ENCODE measurements at places on chromosomes 1 and 21. TPM values are rescaled to one million over a fixed set of nuclear protein-coding genes. Genes with fewer than 3 reads are reported as not detected.
A peak's percentile ranks its signal among the peaks of the same experiment; 100 is the strongest.

DNA sequence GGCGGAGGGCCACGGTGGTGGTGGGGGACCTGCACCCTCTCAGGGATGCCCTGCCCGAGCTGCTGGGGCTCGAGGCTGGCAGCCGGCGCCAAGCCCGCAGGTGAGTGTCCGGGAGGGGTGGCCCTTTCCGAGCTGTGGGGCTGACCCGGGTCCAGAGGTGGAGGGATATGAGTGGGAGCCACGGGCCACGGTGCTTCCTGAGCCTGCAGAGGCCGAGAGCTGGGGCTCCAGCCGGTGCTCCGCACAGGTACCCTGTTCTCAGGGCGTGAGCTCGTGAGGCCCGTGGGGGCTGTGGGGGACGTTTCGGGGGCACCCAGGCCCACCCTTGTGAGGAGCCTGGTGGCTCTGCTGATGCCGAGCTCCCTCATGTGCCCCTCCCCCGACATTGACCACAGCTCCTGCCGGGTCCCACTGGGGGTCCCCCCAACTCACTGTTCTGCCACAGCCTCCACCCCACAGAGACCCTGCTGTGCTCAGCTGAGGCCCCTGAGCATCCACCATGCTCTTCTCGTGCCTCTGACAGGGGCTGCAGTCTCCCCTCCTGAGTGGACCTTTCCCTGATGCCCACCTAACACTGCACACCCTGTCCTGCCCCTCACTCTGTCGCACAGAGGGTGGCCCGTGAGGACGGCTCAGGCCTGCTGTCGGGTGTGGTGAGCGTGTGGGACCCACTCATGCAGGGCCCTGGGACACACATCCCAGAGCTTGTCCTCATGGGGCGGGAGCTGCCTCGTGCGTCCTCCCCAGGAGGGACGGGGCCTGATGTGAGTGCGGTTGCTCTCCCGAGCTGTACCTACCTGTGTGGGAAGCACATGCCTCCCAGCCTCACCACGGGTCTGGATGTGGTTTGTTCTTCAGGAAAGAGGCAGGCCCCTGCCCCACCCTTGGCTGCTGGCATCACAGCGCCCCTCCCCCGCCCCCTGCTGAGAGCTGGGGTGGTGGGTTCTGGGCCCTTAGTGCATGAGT is 27.5 kb downstream of the SLX9 start:
- H3K4me3 ChIP-seq: no peak overlapping the region
- H3K4me1 ChIP-seq: peaks cover 37% of the 10 kb centered on the region
- H3K27me3 ChIP-seq: no peaks in the 10 kb centered on the region
- no peak for DNase-seq

DNA sequence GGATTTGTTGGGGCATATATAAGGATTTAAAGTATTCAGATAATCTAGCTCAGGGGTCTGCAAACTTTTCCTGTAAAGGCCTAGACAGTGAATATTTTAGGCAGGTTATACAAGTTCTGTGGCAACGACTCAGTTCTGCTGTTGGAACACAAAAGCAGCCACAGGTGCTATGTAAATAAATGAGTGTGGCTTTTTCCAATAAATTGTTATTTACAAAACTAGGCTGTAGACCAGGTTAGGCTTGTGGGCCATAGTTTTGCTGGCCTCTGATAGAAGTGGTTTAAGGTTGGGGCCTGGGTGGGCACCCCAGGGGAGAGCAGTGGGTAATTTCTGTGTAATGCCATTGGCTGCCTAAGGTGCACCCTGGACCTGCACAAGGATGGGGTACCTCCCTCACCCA is 16.9 kb upstream of the IGFN1 start:
- peaks cover 2% of the 10 kb centered on the region for H3K36me3 ChIP-seq
- no peak for DNase-seq
- H3K27ac ChIP-seq: no peak overlapping the region
- H3K4me1 ChIP-seq: peaks cover 5% of the 10 kb centered on the region

- no peaks in the 10 kb centered on the region for H3K36me3 ChIP-seq
- H3K27me3 ChIP-seq: no peaks in the 10 kb centered on the region
- H3K4me1 ChIP-seq: no peaks in the 10 kb centered on the region
- no peak for DNase-seq
Measured at GRCh38 chr21:27129215-27129614, 162.3 kb upstream of the ADAMTS5 start.

- no peaks in the 10 kb centered on the region for H3K4me1 ChIP-seq
- no peak for DNase-seq
- no peaks in the 10 kb centered on the region for H3K27me3 ChIP-seq
- no peak overlapping the region for H3K27ac ChIP-seq
- H3K36me3 ChIP-seq: no peaks in the 10 kb centered on the region
Measured at GRCh38 chr1:74847715-74848114, 114.8 kb downstream of the TYW3 start.

DNA sequence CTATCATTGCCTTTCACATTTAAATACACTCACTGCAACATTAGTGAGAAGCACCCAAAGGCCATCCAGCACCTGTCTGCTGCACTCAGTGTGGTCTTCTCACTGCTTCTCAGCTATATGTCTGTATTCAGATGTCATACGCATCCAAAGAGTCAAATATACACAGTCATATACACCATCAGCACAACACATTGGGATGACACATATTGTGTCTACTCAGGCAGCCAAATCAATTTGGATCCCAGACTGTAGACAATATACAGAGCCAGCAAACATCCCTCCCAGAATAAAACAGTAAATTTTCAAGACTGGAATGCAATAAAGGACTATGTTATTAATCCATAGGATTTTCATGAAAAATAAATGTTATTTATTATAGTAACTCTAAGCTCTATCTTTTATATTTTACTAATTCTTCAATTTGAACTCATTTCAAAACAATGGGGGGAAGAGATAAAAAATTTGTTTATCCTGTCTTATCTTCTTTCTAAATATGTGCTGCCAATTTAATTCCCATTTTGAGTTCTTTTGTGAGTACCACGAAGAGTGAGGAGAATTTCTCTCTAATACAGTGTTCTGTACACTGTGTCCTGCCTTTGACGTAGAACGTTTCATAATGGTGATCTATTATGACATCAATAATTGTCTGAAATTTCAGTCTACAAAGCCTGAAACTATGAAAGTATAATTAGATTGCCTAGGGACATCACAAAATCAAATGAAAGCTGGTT is 602.2 kb upstream of the CXADR start:
- no peaks in the 10 kb centered on the region for H3K36me3 ChIP-seq
- no peak overlapping the region for H3K4me3 ChIP-seq
- no peaks in the 10 kb centered on the region for H3K27me3 ChIP-seq
- H3K27ac ChIP-seq: no peak overlapping the region
- H3K4me1 ChIP-seq: no peaks in the 10 kb centered on the region

DNA sequence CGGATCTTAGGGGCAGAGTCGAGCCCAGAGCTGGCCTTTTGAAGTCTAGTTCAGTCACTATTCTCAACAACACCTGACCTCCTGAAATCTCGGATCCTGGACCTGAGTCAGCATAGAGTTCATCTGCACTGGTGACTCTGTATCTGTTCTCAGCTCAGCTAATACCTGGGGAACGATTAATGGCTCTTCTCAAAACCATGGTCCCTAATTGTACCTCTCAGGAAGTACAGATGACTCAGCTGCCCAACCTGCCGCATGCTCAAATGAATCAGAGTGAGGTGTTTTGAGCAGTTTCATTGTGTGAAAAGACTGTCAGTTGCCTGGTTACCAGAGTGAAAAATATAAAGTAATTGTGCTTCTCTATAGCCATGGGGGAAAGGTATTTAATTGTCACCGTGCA is 89.2 kb downstream of the SLC35F3 start:
- H3K27ac ChIP-seq: no peak overlapping the region
- no peaks in the 10 kb centered on the region for H3K27me3 ChIP-seq
- peaks cover 5% of the 10 kb centered on the region for H3K4me1 ChIP-seq
- H3K4me3 ChIP-seq: no peak overlapping the region
- no peaks in the 10 kb centered on the region for H3K36me3 ChIP-seq
- no peak for DNase-seq

- no peak overlapping the region for H3K27ac ChIP-seq
- no peak overlapping the region for H3K4me3 ChIP-seq
- no peaks in the 10 kb centered on the region for H3K36me3 ChIP-seq
- H3K27me3 ChIP-seq: peaks cover 8% of the 10 kb centered on the region
- H3K4me1 ChIP-seq: peaks cover 6% of the 10 kb centered on the region
Measured at GRCh38 chr1:20699558-20699957, 18.2 kb downstream of the KIF17 start.

- peak overlapping the region; percentile 42 for H3K4me3 ChIP-seq
- peak overlapping the region; percentile 47 for H3K27ac ChIP-seq
- no peak for DNase-seq
- peaks cover 5% of the 10 kb centered on the region for H3K36me3 ChIP-seq
Measured at GRCh38 chr1:222417264-222417663, 130.6 kb downstream of the HHIPL2 start.

- no peak overlapping the region for H3K27ac ChIP-seq
- no peaks in the 10 kb centered on the region for H3K27me3 ChIP-seq
- peaks cover 2% of the 10 kb centered on the region for H3K36me3 ChIP-seq
Measured at GRCh38 chr1:246034630-246035029, 472.4 kb downstream of the SMYD3 start.

DNA sequence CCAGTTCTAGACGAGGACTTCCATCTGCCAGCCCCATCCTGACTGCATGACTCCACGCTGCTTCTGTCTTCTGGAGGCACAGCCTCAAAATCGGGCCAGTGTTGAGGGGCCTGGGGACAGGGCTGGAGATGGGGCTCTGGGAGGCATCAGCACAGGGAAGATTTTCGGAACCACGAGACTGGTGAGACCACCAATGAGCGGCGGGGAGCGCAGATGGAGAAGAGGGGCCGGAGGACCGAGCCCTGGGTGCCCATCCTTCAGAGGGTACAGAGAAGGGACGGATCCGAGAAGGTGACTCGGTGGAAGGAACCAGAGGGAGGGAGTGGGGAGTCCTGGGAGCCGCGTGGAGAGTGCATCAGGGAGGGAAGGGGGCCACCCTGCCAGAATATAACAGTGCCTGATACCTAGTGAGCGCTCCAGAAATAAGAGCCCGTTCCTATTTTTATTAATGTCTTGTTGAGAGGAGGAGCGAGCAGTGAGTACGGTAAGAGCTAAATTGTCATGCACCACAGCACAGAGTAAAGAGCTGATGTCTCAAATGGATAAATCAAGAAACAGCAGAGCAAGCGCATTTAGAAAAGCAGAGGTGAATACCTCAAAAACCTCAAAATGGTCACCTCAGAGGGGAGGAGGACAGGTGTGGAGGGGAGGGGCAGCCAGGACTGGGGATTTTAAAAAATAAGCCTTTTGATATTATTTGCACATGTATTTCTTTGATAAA is 26.2 kb upstream of the KIF26B start:
- no peak overlapping the region for H3K27ac ChIP-seq
- H3K4me1 ChIP-seq: no peaks in the 10 kb centered on the region
- H3K4me3 ChIP-seq: no peak overlapping the region
- no peaks in the 10 kb centered on the region for H3K36me3 ChIP-seq
- H3K27me3 ChIP-seq: peaks cover 9% of the 10 kb centered on the region

GRCh38 chr1:20350421-20350820 is 59.7 kb downstream of the VWA5B1 start:
- no peak overlapping the region for H3K4me3 ChIP-seq
- DNase-seq: no peak
- H3K27me3 ChIP-seq: peaks cover 16% of the 10 kb centered on the region
- H3K36me3 ChIP-seq: no peaks in the 10 kb centered on the region

DNA sequence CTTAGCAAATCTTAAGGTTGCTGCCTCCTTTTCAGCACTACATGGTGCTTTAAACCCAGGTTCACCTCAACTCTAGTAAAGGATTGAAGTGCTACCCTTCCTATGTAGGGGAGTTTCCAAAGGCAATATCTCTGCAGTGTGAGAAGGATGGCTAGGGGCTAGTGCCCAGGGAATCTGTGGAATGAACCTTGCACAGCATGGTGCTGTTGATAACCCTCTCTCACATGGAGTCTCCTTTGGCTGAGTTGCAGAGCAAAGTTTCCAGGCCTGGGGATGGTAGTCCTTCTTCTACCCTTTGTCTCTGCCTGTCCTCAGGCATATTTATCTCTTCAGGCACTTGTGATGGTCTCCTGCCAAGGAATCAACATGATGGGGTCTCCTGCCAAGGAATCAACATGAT is 59.4 kb downstream of the AXDND1 start:
- H3K27me3 ChIP-seq: no peaks in the 10 kb centered on the region
- DNase-seq: no peak
- H3K4me1 ChIP-seq: no peaks in the 10 kb centered on the region
- no peak overlapping the region for H3K27ac ChIP-seq
- H3K4me3 ChIP-seq: no peak overlapping the region

DNA sequence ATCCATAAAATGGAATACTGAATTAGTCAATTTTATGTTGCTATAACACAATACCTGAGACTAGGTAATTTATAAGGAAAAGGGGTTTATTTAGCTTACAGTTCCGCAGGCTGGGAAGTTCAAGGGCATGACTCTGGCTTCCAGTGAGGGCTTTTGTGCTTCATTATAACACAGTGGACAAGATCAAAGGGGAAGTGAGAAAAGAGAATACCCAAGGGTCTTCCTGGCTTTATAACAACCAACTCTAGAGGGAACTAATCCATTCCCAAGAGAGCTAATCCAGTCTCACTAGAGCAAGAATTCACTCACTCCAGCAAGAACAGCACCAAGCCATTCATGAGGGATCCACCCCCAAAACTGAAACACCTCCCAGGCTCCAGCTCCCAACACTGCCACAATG is 3.1 kb downstream of the KIFAP3 start:
- peaks cover 25% of the 10 kb centered on the region for H3K36me3 ChIP-seq
- H3K4me3 ChIP-seq: no peak overlapping the region
- no peak overlapping the region for H3K27ac ChIP-seq
- H3K27me3 ChIP-seq: no peaks in the 10 kb centered on the region
- H3K4me1 ChIP-seq: peaks cover 74% of the 10 kb centered on the region

- peaks cover 23% of the 10 kb centered on the region for H3K36me3 ChIP-seq
- H3K27me3 ChIP-seq: no peaks in the 10 kb centered on the region
- no peak for DNase-seq
- H3K4me3 ChIP-seq: no peak overlapping the region
- no peaks in the 10 kb centered on the region for H3K4me1 ChIP-seq
- H3K27ac ChIP-seq: no peak overlapping the region
Measured at GRCh38 chr1:20837554-20838192, 50.6 kb upstream of the HP1BP3 start.

- DNase-seq: no peak
- no peak overlapping the region for H3K27ac ChIP-seq
- H3K27me3 ChIP-seq: no peaks in the 10 kb centered on the region
- H3K4me3 ChIP-seq: no peak overlapping the region
- peaks cover 6% of the 10 kb centered on the region for H3K36me3 ChIP-seq
- peaks cover 42% of the 10 kb centered on the region for H3K4me1 ChIP-seq
Measured at GRCh38 chr1:17013491-17014320, 2.0 kb upstream of the ATP13A2 start.

GRCh38 chr1:45375104-45376090 is 35.2 kb upstream of the MUTYH start:
- no peak overlapping the region for H3K4me3 ChIP-seq
- no peak overlapping the region for H3K27ac ChIP-seq
- no peaks in the 10 kb centered on the region for H3K36me3 ChIP-seq
- H3K27me3 ChIP-seq: no peaks in the 10 kb centered on the region
- H3K4me1 ChIP-seq: peaks cover 18% of the 10 kb centered on the region

- H3K27ac ChIP-seq: no peak overlapping the region
- H3K4me3 ChIP-seq: no peak overlapping the region
- H3K4me1 ChIP-seq: peaks cover 8% of the 10 kb centered on the region
Measured at GRCh38 chr1:108533351-108534083, 26.4 kb upstream of the EEIG2 start.

The FMO2 gene
- not detected for total RNA-seq

The SPRR1A gene
- not detected for total RNA-seq

The OVAAL gene
- not detected for total RNA-seq

The OR2G6 gene
- not detected for total RNA-seq

The MPL gene
- total RNA-seq: not detected

The CGN gene
- 0.37 TPM for total RNA-seq

The LCE1B gene
- not detected for total RNA-seq

The SH2D2A gene
- total RNA-seq: 157 TPM

The KCNK1 gene
- total RNA-seq: 0.61 TPM

The STUM gene
- total RNA-seq: not detected

The AADACL4 gene
- not detected for total RNA-seq

All from activated CD8-positive, alpha-beta memory T cell treated with anti-CD3 and anti-CD28 coated beads, Interleukin-2, amount 10 ng/mL, durations not matched to agents 7 days and 5 days (primary cell).